ENCODE measurements at places on chromosomes 1 and 21.

- no peak for DNase-seq
These were observed 32.1 kb downstream of the TLR5 start for GRCh38 chr1:223110952-223111351.

DNA sequence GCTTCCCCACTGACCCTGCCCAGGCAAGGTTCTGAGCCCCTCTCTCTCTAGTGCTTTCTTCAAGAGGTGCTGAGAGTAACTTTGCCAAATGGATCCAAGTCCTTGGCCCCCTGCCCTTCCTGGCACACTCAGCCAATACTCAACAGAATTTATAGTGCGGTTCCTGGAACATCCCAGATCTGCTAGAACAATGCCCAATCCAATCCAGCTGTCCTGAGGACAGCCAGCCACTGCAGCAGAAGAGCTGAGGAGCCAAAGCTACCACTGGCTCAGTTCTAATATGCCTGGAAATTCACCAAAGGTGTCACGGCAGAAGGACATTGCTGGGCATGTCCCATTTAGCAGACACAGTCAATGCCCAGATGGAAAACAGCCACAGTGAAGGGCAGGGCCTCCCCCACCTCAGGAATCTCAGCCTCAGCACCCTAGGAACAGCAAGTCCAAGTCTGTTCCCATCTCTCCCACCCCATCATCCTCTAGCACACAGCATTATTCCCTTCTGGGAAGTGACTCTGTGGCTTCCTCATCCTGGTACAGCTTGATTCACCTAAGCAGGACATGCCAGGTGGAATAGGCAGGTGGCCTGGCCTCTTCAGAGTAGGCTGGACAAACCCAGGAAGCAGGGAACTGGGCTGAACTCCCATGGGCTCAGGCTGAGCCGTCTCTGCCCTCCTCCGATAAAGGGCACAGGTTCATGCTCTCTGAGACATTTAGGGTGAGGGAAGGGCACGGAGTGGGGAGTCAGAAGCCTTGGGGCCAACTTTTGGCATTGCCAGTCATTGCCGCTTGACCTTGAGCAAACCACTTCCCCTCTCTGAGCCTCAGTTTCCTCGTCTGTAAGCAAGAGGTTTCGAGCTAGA lies 24.6 kb downstream of the PMVK start:
- no peak for DNase-seq

- peak; percentile 26 for DNase-seq
These were observed 863 bp downstream of the FH start for GRCh38 chr1:241518476-241519307.

DNA sequence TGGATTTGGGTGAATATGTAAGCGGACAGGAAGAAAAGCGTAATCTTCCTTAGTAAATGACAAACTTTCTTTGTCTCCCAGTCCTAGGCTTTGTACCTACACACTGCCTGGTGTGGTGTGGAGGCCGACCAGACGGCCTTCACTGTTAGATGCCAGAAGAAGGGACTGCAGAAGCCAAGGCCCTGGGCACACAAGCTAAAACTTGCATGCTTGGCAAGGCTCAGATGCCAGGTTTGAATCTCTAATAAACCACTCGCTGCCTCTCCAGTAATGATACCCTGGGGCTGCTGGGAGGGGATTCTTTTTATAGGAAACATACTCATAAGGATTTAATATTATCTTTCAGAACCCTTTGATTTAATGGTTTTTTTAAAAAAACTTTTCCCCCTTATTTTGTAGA lies 263.8 kb downstream of the PTPRC start:
- no peak for DNase-seq

- DNase-seq = peak; percentile 86
These were observed 6.5 kb upstream of the PADI2 start for GRCh38 chr1:17125756-17126237.

DNA sequence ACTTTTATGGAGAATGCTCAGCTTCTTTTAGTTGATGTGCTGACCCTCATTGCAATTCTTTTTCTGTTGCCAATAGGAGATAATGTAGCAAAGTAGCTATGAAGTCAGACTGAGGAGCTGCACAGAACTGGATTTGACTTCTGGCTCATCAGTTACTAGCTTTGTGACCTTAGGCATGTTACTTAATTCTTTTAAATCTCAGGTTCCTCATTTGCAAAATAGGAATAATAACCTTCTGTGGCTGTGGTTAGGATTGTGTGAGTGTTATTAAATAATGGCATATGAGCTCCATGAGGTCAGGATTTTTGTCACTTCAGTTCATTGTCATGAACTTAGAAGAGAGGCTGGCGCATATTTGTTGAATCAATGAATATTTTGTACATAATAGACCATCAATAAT lies 237.6 kb upstream of the SGIP1 start:
- DNase-seq = no peak

GRCh38 chr1:62593825-62594394 lies 3.4 kb upstream of the ANGPTL3 start:
- DNase-seq = no peak

- DNase-seq = no peak
These were observed 15.2 kb downstream of the HENMT1 start for GRCh38 chr1:108645564-108646184.

DNA sequence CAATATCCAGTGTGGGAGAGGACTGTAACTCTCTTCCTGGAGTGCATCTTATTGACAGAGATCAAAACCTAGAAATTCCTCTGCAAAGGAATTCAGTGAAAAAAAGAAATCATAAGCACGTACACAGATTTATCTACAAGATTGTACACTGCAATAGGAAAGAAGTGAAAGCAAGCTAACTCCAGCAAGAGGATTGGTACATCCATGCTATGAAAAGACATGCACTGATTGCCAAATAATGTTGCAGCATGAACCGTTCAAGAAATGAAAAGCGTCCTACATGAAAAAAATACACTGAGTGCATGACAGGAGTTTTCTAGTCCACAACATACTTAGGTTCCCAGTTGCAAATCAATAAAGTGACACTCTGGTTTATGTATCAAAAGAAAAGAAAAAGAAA lies 1.9 kb upstream of the MGST3 start:
- no peak for DNase-seq

DNA sequence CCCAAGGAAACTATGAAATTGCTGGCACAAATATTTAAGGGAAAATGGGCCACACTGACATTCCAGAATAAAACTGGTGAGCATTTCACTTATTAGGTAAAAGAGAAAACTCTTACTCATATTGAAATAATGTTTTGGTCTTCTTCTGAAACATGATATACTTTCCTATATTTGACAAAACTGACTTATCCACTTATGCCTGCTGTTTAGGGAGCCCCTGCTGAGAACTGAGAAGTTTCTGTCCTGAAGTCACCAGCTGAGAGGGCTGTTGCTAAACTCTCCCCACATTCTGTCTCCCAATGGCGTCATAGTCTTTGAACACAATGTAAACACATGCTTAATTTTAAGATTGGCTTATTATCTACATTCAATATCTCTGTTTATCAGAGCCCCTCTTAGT lies 46.8 kb upstream of the ZC3H11B start:
- no peak for DNase-seq

DNA sequence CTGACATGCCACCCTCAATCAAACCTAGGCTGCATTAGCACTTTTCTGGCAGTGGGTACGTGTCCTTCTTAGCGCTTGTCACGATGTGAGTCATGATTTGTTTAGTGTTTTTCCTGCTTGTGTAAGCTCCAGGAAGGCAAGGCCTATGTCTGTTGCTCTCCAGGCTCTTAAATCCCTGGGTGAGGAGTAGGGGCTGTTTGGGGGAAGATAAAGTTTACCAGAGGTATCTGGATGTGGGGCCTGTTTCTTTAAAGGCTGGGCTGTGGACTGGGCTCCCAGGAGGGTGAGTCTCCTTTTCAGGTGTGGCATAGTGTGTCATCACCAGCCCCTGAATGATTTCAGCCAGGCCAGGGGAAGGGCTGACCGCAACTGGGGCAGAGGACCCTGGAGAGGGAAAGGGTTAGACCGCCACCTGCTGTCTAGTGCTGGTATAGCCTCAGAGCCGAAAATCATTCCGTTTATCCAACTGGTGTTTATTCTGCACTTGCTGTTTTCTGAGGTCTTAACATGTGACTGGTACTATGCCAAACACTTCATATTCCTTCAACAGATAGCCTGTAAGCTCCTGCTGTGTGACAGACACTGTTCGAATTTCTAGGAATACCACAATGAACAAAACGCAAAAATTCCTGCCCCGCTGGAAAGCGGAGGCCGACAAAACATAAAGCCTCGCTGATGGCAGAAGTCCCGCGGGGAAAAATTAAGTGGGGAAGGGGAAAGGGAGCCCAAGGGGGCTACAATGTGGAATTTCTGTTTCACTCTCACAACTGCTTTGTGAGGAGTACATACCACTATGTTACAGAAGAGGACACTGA lies 9.7 kb downstream of the SERINC2 start:
- peak; percentile 76 for DNase-seq

- DNase-seq = no peak
These were observed 1.0 kb upstream of the LRRC38 start for GRCh38 chr1:13514821-13515220.

- DNase-seq = no peak
These were observed 162.3 kb upstream of the ARHGEF16 start for GRCh38 chr1:3292051-3292722.

DNA sequence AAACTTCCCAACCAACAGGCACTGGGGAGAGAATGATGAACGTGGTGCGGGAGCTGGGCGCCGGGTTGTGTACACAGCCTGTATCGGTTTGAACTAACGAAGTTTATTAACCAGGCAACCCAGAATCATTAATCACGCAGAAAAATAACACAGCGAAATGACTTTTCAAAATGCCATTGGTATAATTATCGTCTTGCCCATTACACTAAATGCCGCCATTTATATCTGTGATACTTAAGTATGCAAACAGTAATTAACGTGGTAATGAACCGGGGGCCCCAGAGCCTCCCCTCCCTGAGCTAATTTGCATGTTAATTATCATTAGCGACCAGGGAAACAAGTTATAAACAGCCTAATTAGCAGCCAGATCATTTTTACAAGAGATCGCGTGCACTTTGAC lies 5.1 kb upstream of the TTC34 start:
- no peak for DNase-seq

DNA sequence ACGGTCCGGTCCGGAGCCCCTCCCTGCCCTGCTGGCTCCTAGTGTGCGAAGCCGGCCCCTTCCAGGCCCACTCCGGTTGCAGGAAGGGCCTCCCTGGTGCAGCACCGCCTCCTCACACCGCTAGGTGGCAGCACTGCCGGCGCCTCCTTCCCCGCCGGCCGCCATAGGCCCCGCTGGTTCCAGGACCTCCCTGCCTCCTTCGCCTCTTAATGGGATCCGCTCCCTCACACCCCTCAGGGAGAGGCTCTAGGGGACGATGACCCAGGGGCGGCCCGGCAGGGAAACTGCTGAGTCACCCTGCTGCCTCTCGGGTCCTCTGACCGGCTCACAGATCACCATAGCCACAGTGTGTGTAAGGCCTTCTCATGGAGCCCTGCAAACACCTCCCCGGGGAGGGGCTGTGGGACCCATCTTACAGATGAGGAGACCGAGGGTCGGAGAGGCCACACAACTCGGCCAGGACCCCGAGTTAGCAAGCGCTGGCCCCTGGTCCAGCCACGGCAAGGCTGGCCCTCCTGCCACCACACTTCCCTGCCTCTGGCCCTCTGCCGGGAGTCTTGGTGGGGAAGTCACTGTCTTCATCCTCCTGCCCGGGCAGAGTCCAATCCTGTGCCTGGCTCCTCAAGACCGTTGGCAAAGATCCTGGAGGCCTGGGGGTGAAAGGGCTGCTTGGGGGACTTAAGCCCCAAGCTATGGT lies 1.6 kb upstream of the AJAP1 start:
- DNase-seq = peak; percentile 62

GRCh38 chr1:94302497-94302896 lies 65.1 kb upstream of the ARHGAP29 start:
- no peak for DNase-seq

DNA sequence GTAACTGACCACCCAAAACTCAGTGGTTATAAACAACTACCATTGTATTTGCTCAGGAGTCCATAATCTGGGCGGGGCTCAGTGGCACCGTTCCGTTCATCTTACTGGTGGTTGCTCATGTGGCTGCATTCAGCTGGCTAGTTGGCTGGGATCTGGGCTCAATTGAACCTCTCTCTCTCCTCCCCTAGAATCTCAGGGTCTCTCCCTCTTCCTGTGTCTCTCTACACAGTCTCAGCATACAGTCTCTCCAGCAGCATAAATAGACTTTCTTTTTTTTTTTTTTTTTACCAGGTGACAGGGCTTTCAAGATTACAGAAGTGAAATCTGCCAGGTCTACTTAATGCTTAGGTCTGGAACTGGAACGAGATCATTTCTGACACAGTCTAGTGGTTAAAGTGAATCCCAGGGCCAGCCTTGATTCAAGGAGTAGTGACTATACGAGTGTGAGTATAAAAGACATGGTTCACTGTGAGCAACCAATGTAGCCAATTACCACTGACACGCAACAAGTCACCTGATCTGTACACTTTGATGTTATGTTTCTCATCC lies 193.7 kb upstream of the ESRRG start:
- no peak for DNase-seq

GRCh38 chr1:14704846-14705245 lies 106.4 kb downstream of the KAZN start:
- no peak for DNase-seq

Measured in activated CD8-positive, alpha-beta T cell treated with anti-CD3 and anti-CD28 coated beads, Interleukin-2, amount 10 ng/mL, durations not matched to agents 7 days and 5 days (primary cell).